ENCODE measurements at places on chromosomes 2 and 18.

GRCh38 chr2:144498277-144498676 lies 21.6 kb downstream of the ZEB2 start:
- DNase-seq, result no peak

GRCh38 chr2:148593421-148593820 lies 51.1 kb upstream of the EPC2 start:
- no peak for DNase-seq

DNA sequence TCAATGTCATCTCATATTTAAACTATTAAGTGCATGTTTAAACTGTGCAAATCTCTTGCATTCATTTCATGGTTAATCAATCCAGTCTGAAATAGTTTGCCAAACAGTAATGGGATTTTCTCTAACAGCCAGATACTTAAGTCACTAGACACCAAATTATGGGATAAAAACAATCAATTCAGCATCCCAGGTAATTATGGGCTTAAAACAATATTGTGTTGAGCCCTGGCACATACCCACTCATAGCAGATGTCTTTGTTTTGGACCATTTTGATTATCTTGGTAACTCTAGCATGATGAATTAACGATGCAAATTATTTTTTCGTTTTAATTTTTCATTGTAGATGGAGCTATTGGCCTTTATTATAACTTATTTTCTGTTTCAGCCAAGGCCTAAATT lies 118.5 kb upstream of the CD302 start:
- DNase-seq, result no peak

- no peak for DNase-seq
Measured at GRCh38 chr2:85834466-85834865, 54.3 kb downstream of the ST3GAL5 start.

DNA sequence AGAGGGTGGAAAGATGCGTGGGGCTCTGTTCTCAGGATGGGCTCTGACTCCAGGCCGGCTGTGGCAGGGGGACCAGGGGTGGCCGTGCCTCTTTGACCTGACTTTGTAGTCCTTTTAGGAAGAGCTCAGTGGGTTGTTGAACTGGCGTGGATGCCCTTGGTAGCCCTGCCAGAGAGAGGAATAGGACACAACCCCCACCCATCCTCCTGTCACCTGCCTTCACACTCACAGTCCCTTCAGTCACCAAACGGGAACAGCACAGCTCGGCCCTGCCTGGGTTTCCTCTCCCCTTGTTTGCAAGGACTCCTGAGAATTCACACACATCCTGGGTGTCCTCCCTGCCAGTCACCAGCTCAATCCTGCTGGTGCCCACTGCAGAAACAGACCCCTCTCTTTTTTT lies 20.1 kb upstream of the MRPL33 start:
- no peak for DNase-seq

DNA sequence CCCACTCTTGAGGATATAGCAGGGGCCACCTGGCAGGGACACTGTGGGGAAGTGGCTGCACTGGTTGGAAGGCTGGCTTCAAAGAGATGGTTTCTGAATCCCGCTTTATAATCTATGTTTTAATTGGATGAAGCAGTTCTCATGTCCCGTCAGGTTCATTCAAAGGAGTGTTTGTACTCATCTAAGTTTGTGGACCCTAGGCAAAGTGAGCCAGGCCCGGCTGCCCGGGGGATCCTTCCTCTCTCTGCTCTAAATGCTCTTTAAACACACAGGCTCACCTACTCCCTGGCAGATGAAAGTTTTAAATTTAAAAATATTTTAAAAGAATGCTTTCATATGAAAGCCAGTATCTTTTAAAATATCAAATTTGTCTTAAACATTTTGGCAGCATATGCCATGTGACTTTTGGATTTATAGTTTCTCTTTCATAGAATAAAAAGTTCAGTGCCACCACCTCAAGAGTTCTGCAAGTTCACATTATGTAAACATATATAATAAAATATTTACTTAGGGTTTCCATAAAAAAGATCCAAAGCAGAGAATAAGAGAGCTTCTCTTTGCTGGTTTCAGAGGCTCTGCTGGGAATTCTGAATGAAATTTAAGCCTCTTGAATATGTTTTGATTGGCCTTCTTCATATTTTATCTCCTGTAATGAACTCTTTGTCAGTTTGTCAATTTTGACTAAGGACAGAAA lies 143.5 kb upstream of the ALPP start:
- DNase-seq, result no peak

DNA sequence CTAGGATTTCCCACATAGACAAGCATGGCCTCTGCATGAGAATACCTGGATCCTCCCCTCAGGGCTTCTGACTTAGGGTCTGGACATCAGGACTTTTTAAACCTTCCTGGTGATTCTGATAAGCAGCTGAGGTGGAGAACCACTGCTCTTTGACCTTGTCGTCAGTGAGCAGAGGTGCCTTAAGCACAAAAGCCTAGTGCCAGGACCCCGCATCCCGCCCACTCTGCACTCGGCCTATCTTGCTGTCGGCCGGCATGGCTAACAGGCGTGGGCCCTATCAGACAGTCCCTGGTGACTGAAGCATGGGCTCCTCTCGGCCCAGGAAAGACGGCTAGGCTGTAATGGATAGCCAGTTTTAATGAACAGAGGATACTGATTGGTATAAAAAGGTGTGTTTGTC lies 6.2 kb downstream of the ANKRD23 start:
- no peak for DNase-seq

DNA sequence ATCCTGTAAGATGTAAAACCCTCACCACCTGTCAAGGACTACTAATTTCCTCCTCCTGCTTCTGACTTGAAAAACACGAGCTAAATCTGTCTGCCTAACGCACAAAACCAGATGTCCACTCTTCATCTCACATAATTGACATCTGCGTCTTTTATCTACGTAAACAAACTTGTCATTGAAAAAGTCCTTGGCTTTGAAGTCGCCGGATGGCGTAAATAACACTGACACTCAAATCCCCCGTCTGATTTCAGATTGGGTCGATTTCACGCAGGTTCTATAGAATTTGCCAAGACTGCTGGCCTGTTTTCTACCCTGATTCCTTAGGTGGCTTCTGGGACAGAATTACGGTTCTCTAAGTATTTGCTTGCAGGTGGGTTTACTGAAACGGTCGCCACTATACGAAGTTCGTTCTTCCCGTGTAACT lies 539 bp upstream of the MOB4 start:
- no peak for DNase-seq

DNA sequence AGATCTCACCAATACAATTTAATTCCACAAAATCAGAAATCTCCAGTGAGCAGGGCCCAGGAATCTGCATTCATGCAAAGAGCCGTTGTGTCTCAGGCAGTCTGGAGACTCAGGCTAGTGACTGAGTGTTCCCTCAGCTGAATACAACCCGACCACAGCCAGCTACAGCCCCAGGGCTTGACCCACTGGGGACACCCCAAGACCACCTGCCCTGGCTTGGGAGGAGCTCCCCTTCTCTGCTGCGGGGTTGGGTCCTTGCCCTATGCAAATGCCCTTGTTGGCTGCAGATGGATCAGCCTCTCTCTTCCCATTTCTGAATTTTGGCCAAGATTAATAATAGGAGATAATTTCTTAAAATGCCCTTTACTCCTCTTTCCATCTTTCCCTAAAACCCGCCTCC lies 157.7 kb downstream of the TWIST2 start:
- no peak for DNase-seq

- DNase-seq, result no peak
Measured at GRCh38 chr2:70596293-70596692, 42.7 kb upstream of the TGFA start.

DNA sequence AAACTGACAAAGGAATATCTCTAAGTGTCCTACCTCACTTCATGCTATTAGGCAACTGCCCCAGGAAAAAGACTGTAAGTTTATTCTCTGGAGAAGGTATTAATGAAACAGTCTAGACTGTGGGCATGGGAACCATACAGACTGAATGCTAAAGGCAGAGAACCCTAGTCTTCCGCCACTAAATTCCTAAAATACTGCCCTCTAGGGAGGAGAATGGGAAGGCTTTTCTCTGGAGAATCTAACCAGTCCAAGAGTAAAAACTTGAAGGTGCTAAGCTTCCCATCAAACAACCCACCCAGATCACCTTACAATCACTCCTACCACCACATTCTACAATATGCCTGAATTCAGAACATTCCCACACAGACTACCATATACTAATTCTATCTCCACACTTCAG lies 3.4 kb downstream of the SRBD1 start:
- DNase-seq, result no peak

- no peak for DNase-seq
Measured at GRCh38 chr2:3641841-3642421, 16.1 kb upstream of the ALLC start.

GRCh38 chr2:15990151-15991101 lies 50.1 kb downstream of the MYCN start:
- DNase-seq, result no peak

DNA sequence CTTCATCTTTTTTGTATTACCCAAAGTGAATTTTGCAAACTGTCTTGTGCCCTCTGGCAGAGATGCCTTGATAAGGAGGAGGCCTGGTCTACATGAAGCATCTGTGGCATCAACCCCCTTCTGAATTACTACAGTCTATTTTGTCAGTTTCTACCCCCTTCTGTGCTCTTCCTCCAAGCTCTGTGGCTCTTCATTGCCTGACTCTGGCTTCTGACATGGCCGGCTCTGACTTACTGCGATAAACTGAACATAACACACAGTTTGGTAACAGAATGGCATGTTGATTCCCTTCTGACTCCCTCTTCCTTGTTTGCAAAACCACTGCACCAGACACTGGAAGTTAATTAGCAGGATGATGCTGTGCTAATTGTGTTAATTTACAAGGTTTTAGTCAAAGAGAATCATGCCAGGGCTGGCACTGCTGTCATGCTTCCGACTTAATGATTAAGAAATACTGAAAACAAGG lies 122.5 kb downstream of the FIGN start:
- DNase-seq, result no peak

GRCh38 chr2:58794103-58794502 lies 553.0 kb upstream of the FANCL start:
- DNase-seq, result no peak

DNA sequence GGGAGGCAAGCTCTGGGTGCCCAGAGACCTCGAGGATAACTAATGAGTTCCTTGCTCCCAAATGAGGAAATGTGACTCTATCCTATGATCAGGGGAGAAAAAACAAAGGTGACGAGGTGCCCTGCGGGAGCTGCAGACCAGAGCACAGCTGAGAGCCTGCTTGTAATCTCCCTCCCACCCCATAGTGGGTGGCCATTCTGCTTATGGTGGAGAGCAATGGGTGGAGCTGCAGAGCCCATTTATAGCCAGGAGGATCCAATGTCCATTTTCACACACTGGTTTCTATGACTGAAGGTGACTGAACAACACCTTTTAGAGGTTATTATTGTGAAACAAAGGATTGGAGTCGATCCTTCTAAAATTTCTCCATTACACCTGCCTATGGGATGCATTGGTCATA lies 153.3 kb downstream of the COL6A3 start:
- no peak for DNase-seq

All from stimulated activated CD4-positive, alpha-beta T cell treated with anti-CD3 and anti-CD28 coated beads, Interleukin-12 subunit alpha, Interleukin-12 subunit beta, amount 100 ng/mL, for 24 hours (primary cell).